ENCODE measurements at places on chromosomes 1 and 21. TPM values are rescaled to one million over a fixed set of nuclear protein-coding genes. Genes with fewer than 3 reads are reported as not detected.

CD247 gene
- total RNA-seq: not detected

KLHDC8A gene
- not detected for total RNA-seq

PLA2G4A gene
- total RNA-seq: 1.9 TPM

GRCh38 chr1:67465375-67465774, 35.2 kb upstream of the SERBP1 start:
- DNase-seq: no peak

Measured in bronchial epithelial cell (primary cell).